ENCODE measurements at places on chromosomes 7 and 10.

DNA sequence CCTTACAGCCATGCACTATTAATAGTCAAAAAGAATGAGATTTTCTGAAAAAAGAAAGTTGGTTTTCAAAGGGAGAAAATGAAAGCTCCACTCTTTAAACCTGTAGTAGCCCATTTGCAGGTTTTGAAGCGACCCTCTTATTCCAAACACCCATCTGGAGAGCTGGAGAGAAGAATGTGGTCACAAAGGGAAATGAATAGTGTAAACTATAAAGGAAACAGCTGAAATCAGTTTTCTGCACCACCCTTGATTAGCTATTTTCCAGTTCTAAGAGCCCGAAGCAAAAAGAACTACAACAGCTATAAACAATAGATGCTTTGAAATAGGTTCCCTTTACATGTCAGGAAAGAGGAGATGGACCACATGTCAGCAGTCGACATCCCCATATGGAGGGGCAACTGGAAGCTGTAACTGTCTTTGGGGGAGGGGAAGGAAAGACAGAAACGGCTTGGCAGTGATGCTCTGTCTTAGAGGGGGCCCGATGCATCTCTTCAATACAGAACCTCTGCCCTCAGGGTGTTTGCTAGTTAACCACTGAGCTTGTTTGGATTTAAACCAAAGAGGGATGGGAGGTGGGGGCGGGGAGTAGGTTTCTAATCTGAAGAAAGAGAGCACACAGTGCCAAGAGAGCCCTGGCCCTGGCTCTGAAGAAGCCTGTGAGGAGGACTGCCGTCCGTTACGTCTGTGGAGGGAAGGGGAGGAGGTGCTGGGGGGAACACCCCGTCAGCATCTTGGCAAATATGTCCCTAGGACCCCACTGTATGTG is 55.3 kb downstream of the CPVL start:
- no peak for DNase-seq

DNA sequence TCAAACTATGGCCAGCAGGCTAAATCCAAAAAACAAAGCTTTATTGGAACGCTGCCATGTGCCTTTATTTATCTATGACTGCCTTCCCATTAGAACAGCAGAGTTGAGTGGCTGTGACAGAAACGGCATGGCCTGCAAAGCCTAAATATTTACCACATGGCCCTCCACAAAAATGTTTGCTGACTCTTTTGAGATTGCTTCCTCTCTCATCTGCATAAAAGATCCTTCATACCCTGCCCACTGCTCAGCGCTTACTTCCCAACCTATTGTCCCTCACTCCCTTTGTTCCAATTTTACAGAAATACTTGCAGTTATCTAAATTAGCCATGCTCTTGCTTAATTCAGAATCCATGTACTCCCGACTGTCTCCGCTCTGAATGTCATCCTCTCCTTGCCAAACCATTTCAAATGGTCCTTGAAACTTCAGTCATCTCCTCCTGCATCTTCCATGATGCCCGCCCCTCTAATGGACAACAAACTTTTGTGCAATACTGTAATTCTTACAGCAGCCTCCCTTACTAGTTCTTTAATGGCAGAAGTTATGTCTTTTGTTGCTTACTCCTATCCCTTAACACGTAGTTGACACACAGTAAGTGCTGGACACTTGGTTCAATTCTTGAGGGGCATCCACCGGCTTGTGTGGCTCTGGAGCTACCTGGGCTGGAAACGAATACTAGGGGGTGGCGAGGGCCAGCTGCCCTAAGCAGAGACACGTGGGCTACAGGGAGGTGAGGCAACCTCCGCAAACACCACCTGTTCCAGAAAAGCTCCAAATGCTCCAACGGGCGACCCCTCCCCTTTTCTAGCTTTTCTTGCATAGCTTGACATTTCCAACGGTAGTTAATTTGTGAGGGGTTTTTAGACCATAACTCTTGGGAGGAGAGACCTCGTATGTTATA is 832 bp downstream of the XRCC2 start:
- no peak for DNase-seq

DNA sequence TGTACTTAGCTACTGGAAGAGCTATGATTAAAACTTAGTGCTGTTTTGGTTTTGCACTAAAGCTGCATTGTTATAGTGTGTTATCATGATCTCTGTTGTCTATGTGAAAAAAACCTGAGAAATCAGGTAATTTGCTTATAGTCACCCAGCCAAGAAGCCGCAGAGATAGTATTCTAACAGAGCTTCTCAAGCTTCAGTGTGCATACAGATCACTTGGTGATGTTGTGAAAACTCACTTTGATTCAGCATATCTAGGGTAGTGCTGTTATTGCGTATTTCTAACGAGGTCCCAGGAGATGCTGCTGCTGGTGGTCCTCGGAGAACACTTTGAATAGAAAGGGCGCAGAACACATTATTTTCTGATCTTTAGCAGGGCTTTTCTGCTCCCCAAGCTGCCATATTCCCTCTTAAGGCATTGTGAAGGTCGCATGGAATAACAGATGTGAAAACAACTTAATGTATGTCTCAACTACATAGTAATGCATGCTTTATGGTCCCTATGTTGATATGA is 68.4 kb upstream of the PDCD4 start:
- DNase-seq, result no peak

- no peak for DNase-seq
Measured at GRCh38 chr7:65444899-65445823, 71.5 kb downstream of the ZNF92 start.

GRCh38 chr10:91865562-91866081 is 43.7 kb downstream of the FGFBP3 start:
- DNase-seq, result no peak

GRCh38 chr7:18395868-18396267 is 99.7 kb upstream of the HDAC9 start:
- no peak for DNase-seq

DNA sequence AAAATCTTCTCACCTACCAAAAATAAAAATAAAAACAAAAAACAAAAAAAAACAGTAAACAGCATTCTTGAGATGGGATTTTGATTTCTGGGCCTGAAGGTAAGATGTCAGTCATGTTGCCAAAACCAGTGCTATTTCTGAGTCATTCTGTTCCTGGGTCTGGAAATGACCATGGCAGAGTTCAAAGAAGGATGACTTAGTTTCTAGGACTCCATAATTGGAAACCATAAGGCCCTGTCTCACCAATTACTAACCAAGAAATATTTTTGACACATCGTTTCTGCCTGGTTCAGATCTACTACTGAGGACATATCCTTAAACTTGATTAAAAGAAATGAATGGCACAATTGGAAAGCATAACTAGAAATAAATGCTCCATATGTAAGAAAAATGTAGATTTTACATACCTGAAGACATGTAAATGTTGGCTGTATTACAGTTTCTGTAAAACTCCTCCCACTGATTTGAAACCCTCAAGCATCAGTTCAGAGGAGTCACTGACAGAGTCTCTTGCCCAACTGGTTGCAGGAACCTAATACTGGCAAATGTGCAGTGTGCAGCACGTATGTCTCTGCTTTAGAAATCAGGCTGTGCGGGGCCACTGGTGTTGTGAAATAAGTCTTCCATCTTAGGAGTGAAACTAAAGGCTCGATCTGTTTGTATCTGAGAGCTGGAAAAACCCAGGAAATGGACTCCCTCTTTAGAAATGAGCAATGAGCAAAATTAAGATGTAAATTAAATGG is 84.8 kb upstream of the EGR2 start:
- DNase-seq, result no peak

DNA sequence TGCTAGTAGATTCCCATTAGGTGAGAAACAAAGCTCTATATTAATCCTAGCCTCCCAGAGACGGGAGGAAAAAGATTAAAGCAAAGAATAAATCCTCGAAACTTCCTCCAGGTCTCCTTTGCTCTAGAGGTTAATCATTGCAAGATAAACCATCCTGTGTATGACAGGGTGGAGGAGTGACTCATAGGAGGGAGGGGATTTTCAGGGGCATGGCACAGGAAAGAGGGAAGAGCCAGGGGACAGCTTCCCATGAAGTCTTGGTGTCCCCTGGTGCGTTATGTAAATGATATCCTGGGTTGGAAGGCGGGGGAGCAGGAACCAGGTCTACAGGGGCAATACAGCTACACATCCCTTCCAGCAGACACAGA is 780 bp downstream of the CYP3A5 start:
- DNase-seq, result no peak

DNA sequence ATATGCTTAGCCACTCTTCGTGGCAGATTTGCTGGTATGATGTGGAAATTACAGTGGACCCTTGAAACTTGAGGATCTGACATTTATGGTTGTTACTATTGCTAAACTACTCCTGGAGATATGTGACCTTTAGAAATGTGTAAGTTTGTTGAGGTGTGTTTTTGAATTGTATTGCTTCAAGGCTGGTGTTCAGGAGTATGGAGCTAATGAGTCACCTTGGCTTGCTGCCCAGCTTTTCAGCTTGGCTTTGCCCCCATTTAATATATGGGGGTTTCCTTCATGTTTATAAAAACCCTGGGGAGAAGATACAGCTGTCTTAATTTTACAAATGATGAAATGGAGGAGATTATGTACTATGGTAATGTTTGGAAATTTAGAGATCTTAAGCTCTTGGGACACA is 11.6 kb downstream of the HBP1 start:
- DNase-seq, result no peak

GRCh38 chr7:3356173-3356572 is 55.1 kb downstream of the SDK1 start:
- no peak for DNase-seq

- DNase-seq, result no peak
Measured at GRCh38 chr10:59323036-59323459, 39.3 kb downstream of the FAM13C start.

DNA sequence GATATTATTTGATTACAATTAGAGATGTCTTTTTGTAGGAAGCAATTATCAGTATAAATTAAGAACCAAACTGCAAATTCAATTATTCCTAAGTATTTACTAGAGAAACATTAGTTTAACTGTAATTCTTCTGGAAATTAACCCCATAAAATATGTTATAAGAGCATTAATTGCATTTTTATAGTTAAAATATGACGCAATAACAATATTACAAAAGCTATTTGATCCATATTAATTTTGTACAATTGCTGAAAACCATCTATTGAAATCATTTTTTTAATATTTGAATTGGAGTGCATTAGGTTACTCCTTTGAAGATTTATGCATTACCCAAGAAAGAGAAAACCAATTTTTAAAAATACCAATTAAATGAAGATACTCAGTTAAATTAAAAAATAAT is 254.8 kb upstream of the LRRTM3 start:
- DNase-seq, result no peak

GRCh38 chr7:50782375-50783208 is at the start of gene GRB10:
Gene GRB10, minus strand, starts transcription at chr7:50782896. Its CDS starts 50,574 bp downstream, at chr7:50732322.
- no peak for DNase-seq
